Melanocyte of skin (primary cell): ENCODE measurements at places on chromosomes 4 and X. TPM values are rescaled to one million over a fixed set of nuclear protein-coding genes. Genes with fewer than 3 reads are reported as not detected.

TCEAL3 gene
- 6.6 and 7.0 TPM in 2 replicates for total RNA-seq

ZGRF1 gene
- total RNA-seq = 11.0 and 12.4 TPM in 2 replicates

CYTL1 gene
- total RNA-seq = 16.0 and 27.6 TPM in 2 replicates

ATP2B3 gene
- not detected in 2 replicates for total RNA-seq

ATP5ME gene
- total RNA-seq = 132 and 135 TPM in 2 replicates

CYSLTR1 gene
- not detected in 2 replicates for total RNA-seq

EDA gene
- 0.67 and 0.93 TPM in 2 replicates for total RNA-seq

BANK1 gene
- not detected in 2 replicates for total RNA-seq

ABCB7 gene
- total RNA-seq = 20.0 and 27.0 TPM in 2 replicates

SUPT20HL2 gene
- total RNA-seq = not detected in 2 replicates

PALLD gene
- total RNA-seq = 2.8 and 3.3 TPM in 2 replicates

TCEAL7 gene
- 2.2 and 11.7 TPM in 2 replicates for total RNA-seq

ENPEP gene
- not detected in 2 replicates for total RNA-seq

BMPR1B gene
- total RNA-seq = 6.5 and 6.9 TPM in 2 replicates

IQCM gene
- not detected in 2 replicates for total RNA-seq

VCX gene
- total RNA-seq = not detected in 2 replicates

HTATSF1 gene
- total RNA-seq = 24.0 and 30.5 TPM in 2 replicates

SATL1 gene
- total RNA-seq = not detected in 2 replicates

NEIL3 gene
- 17.6 and 18.5 TPM in 2 replicates for total RNA-seq

ITIH6 gene
- 0.73 TPM in 1 of 2 replicates, not detected in the other for total RNA-seq

CT47B1 gene
- total RNA-seq = not detected in 2 replicates

GPC3 gene
- total RNA-seq = 0.15 TPM in 1 of 2 replicates, not detected in the other

FAT4 gene
- 0.69 and 2.5 TPM in 2 replicates for total RNA-seq

ZFP42 gene
- 0.67 and 1.2 TPM in 2 replicates for total RNA-seq

ARR3 gene
- not detected in 2 replicates for total RNA-seq

TMSB15C gene
- 3.7 and 4.3 TPM in 2 replicates for total RNA-seq

LRBA gene
- 35.1 and 52.0 TPM in 2 replicates for total RNA-seq

VEGFD gene
- 0.46 and 1.00 TPM in 2 replicates for total RNA-seq

CITED1 gene
- total RNA-seq = 4.3 and 5.3 TPM in 2 replicates

TAF1 gene
- 22.0 and 25.6 TPM in 2 replicates for total RNA-seq
